ENCODE measurements at places on chromosomes 4 and X.

DNA sequence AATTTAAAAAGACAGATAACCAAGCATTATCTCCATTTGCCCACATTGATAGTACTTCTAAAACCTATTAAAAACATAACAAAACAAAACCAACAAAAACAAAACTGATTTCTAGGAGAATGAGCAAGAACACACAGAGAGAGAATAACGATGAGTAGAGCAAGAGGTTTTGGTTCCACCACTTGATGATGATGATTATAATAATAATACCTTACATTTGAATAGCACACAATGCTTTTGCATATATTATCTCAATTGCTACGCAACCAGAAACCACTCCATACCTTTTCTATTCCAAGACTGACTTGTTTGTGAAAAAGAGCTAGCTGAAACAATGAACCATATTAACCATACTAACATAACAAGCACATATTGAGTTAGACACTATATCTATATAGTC, 1090.9 kb downstream of the SH3BGRL start:
- DNase-seq = no peak

- no peak for DNase-seq
Observed at GRCh38 chr4:101475246-101475645, 127.9 kb upstream of the PPP3CA start.

DNA sequence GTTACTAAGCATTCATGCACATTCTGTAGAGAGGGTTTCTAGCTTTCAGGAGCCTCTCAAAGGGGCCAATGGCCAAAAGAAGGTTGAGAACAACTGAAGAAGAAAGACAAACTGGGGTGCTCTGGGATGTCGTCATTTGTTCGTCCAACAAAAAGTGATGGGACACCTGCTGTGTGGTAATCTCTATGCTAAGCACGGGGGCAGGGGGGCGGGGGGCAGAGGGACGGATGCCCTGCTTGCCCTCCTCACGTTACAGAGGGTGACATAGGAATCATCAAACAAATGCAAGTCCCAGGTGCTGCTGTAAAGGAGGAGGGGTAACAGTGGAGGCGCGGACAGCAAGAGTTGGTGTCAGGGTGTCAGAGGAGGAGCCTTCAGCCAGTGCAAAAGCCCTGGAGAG, 12.8 kb upstream of the CRMP1 start:
- DNase-seq = no peak

- DNase-seq = no peak
Observed at GRCh38 chrX:72045552-72046277, 86.0 kb downstream of the RTL5 start.

- DNase-seq = no peak
Observed at GRCh38 chr4:31054295-31054694, 334.1 kb downstream of the PCDH7 start.

- DNase-seq = no peak
Observed at GRCh38 chr4:37765741-37766140, 60.7 kb upstream of the PGM2 start.

DNA sequence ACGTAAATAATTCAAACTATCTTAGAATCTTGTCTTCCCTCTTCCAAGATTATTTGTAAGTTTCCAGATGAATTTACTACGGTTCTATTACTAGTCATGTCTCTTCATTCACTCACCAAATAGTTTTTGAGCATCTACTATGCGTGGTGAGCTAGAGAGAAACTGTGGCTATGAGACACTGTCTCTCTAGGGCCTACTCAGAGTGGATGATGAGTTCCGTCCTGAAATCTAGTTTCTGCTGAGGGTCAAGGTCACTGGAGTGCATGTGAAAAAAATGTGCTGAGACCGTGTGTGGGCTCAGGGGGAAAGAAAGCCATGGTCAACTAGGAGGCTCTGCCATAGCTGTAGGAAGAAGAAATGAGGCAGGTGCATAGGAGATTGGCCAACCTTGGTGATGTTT, 320.2 kb upstream of the GATB start:
- no peak for DNase-seq

DNA sequence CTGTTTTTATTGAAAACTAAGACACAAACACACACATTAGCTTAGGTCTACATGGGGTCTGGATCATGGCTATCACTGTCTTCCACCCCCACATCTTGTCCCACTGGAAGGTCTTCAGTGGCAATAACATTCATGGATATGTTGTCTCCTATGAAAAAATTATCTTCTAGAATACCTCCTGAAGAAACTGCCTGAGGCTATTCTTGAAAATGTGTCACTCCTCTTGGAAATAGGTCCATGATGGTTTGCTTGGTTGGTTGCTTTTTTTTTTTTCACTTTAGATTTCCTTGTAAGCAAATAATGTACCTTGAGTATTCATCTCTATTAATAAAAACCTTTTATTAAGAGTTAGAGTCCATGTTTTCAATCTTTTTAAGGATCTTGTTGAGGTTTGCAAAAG, 195.3 kb upstream of the PDE5A start:
- no peak for DNase-seq

DNA sequence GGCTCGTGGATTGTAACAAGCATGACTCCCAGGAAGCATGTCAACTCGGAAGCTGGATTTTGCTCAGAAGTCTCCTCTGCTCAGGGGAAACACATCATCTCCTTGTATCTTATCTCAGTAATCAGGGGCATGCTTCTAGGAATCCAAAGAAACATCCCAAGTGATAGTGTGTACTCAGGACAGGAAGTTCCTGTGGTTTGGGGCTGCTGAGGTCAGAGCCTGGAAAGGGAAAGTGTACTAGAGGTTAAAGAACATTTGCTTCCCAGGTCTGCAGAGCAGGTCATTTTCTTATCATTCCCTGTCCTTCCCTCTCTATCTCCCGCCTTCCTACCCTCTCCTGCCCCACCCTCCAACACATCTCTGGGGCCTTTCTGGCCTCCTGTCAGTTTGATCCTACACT, 38.8 kb downstream of the SLC34A2 start:
- no peak for DNase-seq

DNA sequence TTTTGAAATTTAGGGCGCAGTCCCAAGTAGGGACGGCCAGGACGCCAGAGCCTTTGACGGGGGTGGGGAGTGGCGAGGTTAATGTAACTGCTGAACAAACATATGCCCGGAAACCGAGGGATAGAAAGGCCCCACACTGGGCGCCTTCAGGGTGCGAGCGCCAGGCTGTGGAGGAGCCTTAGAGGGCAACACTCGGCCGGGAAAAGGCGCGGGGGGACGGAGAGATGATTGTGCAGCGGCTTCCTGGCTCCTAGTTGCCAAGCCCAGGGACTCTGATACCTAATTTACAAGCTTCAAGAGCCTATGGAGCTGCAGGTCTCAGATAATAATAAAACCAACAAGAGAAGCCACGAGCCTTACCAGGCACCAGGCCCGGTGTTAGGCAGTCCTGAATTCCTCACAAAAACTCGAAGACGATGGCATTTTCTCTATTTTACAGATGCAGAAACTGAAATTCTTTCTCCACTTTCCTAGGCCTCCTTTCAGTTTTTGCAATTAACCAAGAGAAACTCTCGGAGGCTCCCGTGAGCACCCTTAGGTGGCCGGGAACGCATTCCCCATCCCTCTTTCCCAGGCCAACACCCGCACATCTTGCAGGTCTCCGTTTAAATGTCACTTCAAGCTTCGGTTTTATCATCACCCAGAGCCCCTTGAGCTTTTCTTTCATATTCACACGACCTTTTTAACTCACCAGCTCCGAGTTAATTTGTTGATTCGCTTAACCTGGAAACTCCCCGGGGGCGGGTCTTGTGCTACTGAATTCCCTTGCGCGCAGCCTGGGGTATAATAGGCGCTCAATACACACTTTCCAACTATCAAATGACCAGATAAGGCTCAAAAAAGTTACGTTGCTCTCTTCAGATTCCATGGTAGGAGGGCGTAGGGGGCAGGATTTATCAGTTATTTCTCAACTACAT, 6.4 kb upstream of the GSX2 start:
- no peak for DNase-seq

DNA sequence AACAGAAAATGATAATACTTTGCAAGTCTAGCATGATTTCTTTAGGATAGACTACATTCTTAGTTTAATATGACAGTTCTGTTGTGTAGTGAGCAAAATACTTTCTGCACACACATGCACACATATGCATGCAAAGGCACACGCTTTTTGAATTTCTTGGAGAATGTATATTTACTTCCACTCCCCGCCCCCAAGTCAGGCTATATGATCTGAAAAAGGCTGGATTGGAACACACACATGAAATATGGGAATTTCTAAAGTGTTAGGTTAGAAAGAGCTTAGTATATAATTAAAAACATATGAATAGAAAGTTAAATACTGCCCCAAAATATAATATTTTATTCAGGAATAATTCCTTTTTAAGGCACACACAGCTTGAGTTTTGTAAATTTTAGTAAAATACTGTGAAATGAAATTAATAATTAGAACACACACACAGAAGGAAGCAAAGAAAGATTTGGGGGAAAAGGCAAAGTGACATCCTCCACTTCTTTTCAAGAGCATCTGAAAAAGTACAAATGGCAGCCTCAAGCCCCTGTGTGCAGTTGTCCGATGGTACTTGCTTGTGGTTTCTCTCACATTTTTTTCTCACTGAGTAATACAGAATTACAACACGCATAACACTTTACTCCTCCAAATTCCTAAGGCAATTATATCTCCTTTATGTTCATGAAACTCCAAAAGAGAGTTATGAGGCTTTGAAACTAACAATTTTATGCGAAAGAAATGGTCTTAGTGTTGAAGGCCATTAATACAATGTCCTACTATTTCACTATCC, 228.9 kb upstream of the ETNPPL start:
- peak; percentile 78 for DNase-seq

DNA sequence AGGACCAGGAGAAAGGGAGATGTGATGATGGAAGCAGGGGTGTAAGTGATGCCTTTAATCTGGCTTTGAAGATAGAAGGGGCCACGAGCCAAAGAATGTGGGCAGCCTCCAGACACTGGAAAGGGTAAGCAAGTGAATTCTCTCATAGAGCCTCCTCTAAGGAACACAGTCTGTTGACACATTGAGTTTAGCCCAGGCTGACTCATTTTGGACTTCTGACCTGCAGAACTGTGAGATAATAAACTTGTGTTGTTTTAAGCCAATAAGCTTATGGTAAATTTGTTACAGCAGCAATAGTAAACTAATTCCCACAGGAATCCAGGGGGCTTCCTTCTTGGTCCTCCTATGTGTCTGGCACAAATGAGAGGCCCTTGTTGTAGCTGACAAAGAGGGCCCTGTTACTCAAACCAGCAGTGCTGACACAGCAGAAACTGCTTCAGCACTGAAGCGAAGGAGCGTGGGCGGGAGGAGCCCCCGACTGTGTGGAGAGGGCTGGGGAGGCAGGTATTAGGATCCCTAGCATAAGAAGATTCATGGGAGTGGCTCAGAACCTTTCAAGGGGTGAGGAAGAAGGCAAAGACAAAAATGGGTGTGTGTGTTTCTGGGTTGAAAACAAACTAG, 268.7 kb downstream of the NR3C2 start:
- DNase-seq = no peak

DNA sequence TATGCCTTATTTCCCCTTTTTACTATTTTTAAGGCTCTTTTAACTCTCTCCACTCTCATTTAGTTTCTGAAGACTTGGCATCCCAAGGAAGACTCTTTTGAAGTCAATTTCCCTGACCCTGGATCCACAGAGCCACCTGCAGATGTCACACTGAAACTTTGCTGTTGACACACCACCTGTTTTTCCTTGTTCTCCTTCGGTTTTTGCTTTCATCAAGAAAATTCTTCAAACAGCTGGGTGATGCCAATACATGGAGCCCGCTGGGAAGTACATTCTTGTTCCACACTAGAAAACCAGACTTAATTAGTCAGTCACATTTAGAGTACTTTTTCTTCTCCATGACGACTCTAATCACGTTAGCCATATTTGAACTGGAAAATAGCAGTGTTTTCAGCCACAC, 293.9 kb downstream of the PDGFC start:
- peak; percentile 25 for DNase-seq

DNA sequence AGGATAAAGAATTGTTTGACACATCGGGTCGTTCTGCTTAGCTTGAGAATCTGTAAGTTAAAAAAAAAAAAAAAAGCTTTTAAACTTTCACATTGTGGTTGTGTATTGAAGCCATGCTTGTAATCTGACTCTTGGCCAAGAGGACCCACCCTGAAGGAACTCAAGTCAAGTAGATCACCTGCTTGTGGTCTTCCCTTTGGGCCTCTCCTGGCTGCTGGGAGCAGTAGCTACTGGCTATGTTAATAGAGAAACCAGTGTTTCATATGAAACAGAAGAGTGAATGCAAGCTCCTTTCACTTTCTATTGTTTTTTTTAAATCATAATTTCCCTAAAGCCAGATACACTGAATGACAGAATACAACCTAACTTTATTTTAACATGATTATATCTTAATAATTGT, 402.4 kb upstream of the NDST4 start:
- no peak for DNase-seq

DNA sequence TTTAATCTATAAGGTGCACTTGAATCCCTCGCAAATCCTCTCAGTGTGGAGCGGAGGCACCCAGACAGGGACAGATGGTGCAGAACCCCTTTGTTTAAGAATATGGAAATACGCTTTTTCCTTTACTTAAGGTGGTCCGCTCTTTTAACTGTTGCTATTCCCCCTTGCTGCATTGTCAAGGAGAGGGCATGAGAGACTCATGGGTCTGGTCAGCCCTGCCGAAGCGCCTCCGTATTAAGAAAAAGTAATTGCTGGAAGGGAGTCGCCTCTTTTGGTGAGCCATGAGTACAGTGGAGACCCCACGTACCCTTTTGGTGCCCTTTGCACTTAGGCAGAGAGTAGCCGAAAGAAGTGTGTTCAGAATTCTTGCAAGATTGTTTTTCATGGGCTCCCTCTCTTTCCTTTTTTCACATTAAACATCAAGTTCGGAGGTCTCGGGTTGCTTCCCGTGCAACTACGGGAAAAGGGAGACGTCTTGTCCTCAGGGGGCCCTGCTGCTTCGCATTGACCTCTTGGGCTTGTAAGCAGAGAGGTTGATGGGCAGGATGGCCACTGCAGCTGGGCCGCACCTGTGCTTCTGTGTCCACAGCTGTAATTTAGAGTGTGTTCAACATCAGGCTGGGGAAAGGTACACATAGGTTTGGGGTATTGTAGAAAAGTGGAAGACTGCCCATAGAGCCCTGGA, 109.6 kb downstream of the SPRY1 start:
- no peak for DNase-seq

- DNase-seq = no peak
Observed at GRCh38 chr4:26525771-26526150, 35.5 kb upstream of the CCKAR start.

DNA sequence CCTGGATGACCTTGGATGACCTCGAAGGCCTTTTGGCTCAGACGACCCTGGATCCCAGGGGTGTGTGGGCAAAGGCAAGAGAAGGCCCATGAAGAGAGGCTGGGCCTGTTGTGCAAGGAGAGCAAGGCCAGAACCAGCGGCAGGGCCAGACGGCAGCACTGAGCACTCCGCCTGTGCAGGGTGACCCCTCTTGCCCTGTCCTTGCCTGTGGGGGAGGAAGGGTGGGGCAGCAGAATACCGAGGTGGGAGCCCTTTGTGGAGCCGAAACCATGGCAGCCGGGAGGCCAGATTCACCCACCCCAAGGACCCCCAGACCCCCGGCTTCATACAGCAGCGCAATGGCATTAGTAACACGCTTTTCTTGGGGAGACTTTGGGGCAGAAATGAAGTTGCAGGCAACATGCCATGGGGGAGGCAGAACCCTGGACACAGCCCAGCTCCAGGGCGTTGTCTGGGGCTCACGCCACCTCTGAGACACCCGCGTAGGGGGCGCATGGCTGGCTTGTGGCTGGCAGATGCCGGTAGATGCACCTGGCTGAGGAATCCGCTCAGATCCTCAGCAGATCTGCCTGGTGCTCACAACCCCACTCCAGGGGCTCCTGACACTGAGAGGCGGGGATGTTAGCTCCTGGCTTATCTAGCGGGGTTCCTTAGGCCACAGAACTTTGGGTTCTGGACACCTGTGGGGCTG, 114.5 kb downstream of the FAM53A start:
- DNase-seq = no peak

GRCh38 chrX:23851544-23851943, 56.2 kb downstream of the APOO start:
- DNase-seq = no peak

All from skeletal muscle cell (primary cell).